ENCODE measurements at places on chromosomes 2 and 18. TPM values are rescaled to one million over a fixed set of nuclear protein-coding genes. Genes with fewer than 3 reads are reported as not detected.

KCNG2 gene
- total RNA-seq: 0.22 TPM

DSC3 gene
- 2.9 TPM for total RNA-seq

ITGB6 gene
- not detected for total RNA-seq

IL36A gene
- total RNA-seq: not detected

RFX8 gene
- total RNA-seq: 6.5 TPM

PER2 gene
- 24.7 TPM for total RNA-seq

TRPM8 gene
- not detected for total RNA-seq

STARD6 gene
- total RNA-seq: 0.85 TPM

CDCA7 gene
- total RNA-seq: 1.0 TPM

DPYSL5 gene
- total RNA-seq: not detected

CNDP1 gene
- total RNA-seq: 0.31 TPM

CSRNP3 gene
- 8.3 TPM for total RNA-seq

Data from sciatic nerve (tissue), 2 donors.